ENCODE measurements at places on chromosomes 2 and 18.

DNA sequence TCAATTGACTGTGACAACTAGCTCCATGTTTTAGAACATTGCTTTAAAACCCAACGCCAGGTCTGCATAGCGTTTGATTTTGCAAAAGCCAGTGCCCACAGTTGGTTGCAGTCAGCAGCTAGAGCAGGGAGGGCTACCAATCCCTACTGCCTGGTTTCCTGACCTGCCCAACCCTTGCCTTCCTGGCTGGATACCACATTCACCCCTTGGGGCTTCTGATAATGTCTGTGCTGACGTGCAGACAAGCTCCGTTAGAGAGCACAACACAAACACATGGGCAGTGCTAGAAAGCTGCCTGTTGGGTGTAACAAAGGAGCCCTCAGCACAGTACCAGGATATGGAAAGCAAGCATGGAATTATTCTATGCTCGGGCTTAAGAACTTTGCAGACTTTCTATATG lies 71.4 kb upstream of the THSD7B start:
- DNase-seq: no peak

GRCh38 chr2:148853458-148853857 lies 21.6 kb upstream of the KIF5C start:
- DNase-seq: no peak

DNA sequence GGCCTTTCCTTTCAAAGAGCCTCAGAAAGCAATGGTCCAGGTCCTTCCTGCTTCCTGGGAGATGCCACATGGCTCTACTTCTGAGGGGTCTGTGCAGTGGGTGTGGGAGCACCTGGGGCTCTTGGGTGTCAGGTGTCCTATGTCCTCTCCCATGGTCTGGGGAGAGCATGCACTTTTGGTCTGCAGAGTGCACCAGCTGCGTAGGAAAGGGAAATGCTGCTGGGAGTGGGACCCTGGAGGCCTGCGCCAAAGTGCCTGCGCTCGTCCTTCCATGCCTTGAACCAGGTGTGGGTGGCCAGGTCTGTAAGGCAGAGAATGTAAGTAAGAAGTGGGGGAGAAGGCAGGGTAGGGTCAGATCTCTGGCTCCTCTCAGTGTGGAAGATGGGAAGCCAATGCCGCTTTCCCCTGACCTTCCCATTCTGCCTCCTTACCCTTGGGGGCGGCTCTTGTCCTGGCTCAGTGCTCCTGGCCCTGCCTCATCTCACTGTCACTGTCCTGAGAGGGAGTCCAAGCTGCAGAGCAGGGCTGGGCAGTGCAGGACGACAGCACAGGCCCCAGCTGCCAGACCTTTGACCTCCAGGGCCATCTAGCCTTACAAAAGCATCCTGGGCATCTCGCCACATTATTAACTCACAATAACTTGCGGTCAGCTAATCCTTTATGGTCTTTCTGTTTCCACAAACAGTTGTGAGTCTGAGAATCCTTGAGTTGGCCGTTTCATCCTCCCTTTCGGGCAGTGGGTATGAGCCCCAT lies 6.6 kb upstream of the PROM2 start:
- no peak for DNase-seq

DNA sequence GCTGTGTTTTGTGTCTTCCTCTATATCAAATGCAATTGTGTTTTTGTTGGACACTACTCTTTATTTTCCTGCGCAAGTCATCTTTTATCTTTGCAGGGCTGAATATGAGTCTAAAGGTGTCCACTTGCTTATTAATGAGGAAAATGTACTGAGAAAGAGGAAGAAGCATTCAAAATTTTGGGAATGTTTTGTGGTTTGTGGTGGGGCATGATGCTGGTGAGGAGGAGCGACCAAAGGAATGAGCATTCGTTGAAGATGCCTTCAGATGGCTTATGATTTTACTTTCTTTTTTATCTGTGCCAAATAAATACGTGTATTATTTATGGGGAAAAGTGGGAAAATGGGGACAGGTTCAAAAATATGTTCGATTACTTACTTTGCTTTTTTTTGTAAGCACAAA lies 63.9 kb upstream of the SMIM21 start:
- DNase-seq: no peak

GRCh38 chr2:85675866-85676548 lies 8.0 kb upstream of the SFTPB start:
- DNase-seq: no peak

DNA sequence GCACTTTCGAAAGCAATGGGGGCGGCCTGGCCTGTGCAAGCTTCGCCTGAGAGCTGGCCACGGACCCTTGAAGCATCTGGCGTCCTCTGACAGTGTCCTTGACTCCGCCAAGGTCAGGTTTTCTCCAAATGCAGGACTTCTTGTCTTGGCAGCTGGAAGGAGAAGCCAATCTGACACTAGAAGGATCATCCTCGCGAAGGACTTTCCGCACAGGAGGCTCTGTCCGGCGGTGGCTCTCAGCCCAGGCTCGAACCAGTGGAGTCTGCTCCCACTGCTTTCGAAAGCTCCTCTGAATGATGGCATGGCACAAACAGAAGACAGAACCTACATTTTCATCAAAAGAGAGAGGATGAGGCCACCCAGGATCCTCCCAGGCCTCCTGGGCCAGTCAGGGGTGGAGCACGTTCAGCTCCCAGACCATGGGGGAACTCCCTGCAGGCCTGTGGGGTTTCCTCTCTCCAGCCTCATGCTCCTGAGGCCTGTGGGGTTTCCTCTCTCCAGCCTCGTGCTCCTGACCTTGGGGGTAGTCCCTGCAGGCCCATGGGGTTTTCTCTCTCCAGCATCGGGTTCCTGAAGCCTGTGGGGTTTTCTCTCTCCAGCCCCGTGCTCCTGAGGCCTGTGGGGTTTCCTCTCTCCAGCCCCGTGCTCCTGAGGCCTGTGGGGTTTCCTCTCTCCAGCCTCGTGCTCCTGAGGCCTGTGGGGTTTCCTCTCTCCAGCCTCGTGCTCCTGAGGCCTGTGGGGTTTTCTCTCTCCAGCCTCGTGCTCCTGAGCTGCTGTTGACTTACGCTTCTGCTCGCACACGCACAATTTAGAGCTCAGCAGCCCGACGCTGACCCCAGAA lies 396.5 kb upstream of the SALL3 start:
- DNase-seq: no peak

DNA sequence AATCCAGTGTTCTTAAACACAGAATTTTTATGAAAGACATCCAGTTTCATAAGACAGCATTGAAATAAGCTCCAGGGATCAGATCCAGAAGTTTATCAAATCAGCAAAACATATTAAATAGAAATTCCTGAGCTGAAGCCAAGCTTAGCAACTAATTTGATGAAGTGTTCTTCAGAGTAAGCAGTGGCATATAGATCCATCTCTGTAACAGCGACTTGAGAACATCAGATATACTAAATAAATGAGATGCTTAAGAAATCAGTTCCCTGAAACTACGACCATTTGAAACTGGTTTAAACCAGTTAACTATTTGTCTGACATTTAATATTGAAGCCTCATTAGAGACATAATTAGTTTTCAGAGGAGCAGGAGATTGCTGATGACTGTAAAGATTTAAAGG lies 34.1 kb downstream of the PPP1R1C start:
- DNase-seq: no peak

- no peak for DNase-seq
Measured at GRCh38 chr2:175606010-175606841, 395.8 kb downstream of the LNPK start.

GRCh38 chr2:134375935-134376334 lies 122.1 kb downstream of the MGAT5 start:
- no peak for DNase-seq

DNA sequence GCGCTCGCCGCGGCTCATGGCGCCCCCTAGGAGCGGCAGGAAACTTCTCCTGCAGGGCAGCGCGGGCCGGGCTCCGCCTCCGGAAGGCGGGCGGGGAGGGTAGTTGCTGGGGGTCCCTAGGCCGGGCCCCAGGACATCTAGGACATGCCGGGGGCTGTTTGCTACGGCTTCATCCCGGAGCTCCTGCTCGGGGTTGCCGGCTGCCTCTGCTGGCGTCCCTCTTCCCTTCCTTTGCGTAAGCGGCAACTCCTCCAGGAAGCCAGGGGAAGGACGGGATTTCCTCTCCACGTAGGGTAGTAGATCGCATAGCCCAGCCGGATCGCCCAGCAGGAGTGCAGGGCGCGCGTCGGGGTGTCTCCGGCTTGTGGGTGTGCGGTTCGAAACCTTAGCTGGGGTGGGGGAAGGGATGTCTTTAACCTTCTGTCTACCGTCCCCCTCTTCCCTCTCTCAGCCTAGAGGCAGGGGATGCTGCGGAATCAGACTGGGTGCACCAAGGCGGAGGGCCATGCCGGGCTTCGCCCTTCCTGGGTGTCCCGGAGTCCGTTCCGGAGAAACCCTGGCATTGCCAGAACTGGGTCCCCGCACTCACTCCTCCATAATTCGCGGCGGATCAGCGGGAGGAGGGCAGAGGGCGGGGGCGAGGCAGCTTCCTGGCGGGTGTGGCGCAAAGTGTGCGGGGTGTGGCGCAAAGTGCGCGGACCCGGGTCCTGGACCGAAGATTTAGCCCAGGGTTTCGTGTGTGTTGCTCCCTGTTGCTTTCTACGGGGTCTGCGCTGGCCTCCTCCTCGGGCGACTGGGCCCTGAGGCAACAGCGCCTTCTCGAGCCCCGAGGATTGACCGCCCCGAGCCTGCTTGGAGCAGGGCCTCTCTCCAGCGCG lies 12.2 kb upstream of the SKOR2 start:
- DNase-seq: no peak

DNA sequence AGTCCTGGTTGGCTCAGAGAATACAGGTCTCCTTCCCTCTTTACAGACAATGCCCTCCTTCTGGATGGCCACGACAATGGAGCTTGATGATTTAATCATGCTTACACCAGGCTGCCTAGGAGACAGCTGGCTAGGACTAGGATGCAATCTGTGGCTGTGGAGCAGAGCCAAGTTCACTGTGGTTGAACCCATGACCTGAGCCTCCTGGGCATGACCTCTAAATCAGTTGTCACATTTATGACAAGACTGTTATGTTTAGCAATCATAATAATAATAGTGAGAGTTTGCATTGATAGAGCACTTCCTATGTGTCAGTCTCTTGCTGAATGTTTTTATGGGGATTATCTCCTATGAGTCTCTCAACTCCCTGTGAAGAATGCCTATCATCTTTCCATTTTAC lies 244.1 kb downstream of the ICOS start:
- no peak for DNase-seq

Data from stimulated activated CD4-positive, alpha-beta T cell treated with anti-CD3 and anti-CD28 coated beads, Interleukin-1b, Interleukin-23, amount 100 ng/mL, for 4 hours (primary cell).